HFFc6 (cell line): ENCODE measurements at places on chromosomes 6 and 20.

DNA sequence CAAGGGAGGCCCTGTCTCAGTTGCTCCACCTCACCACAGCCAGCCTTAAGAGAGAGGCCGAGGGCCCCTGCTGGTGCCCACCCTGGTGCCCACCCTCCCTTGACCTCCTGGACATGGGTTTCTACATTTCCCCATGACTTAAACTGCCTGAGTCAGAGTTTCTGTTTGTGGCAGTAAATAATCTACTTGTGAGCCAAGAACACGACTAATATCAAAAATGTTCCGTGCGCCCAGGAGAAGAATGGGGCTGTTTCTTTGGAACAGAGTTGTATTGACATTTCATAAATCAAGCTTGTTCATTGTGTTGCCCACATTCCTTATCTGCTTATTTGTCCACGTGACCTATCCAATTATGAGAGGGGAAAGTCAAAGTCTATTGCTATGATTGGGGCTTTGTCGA, 143.5 kb downstream of the ANKRD60 start:
- DNase-seq, result no peak

DNA sequence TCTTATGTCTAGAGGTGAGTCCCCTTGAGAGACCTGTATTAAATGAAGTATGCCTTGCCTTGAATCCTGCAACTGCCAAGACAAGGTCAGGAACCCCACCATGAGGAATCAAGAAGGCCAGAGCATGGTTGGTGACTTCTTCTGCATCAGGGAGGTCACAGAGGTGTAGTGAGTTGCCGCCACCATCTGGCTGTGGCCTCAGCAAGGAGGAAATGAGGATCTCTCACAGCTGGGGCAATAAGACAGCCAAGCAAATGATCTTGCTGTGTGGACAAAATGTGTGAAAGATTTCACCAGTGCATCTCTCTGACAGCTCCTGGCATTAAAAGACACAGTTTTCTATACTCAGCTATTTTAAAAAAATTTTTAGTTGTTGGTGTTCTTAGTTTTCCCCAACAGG, 611.0 kb downstream of the DOK5 start:
- DNase-seq, result no peak

GRCh38 chr6:167137881-167138280, 15.0 kb downstream of the CCR6 start:
- DNase-seq, result no peak

DNA sequence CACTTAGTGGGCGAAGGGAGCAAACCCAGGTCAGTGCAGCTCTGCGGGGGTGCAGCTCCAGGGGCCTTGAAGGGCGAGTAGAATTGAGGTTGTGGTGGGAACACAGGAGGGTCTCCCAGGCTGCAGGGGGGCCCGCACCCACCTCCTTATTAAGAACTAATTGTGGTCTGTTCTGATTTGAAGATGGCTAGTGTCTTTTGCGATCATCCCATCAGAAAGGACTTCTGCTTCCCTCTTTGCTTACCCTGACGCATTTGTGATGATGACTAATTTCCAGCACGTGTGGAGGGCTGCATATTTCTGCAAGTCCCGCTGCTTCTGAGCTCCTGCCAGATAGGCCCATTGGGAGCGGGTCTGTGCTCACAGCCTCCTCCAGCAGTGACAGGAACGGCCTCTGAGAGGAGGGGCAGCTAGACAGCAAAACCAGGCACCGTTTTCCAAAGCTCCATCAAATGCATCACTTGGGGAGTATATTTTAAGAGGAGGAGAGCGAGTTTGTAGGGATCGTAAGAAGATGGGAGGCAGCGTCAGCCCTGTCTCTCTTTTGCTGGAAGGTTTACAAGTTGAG, 268.9 kb downstream of the CDH4 start:
- DNase-seq, result peak; percentile 48

DNA sequence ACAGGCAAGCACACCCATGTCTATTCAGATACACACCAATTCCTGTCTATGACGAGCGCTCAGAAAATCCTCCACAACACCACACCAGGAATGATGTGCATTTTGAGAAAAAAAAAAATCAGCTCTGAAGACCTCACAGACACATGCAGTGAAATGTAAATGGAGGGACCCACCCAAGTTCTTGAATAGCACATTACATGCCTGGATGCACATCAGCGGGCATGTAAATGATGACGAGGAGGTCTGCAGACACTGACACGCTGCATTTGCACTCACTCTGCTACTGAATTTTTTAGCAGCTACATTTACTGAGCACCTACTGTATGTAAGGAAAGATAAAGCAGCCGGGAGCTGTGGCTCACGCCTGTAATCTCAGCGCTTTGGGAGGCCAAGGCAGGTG, 14.7 kb downstream of the NRSN2 start:
- no peak for DNase-seq

GRCh38 chr6:101001012-101001411, 119.9 kb upstream of the ASCC3 start:
- no peak for DNase-seq

GRCh38 chr6:102474041-102474807, 1080.7 kb downstream of the GRIK2 start:
- DNase-seq, result no peak
